ENCODE measurements at places on chromosomes 5 and 9. TPM values are rescaled to one million over a fixed set of nuclear protein-coding genes. Genes with fewer than 3 reads are reported as not detected.

GRCh38 chr5:76715486-76715735, 515 bp upstream of the F2R start:
- no peak for DNase-seq

DNA sequence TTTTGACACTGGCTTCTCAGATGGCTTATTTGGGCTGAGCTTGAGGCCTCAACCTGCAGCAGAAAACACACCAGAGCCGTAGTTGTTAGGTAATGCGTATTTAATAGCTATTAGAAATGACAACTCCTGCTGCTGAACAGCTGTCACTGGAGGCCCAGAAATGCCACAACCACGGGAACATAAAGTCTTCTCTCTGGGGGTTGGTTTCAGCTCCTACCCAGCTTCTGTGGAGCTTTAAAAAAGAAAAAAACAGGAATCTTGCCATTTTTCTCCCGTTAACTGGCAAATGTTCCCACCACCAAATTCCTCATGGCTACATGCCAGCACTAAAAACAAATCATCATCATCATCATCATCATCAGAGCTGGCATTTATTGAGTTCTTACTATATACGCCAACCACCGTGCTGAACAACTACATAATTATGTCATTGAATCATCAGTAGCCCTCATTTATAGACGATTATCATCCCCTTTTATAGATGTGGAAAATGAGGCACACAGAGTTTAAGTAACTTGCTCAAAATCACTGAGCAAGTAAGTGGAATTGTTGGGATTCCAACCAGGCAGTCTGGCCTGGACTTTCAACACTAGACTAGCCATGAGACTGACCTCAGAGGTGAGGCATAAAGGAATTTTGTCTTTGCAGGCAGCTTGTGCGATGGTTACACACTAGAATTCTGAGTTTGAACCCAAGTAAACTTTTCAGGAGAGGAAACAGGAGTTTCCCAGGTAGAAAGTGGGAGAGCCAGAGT, 185.3 kb upstream of the WWC1 start:
- no peak for DNase-seq

GRCh38 chr9:105065098-105066088, 137.4 kb upstream of the ABCA1 start:
- no peak for DNase-seq

DNA sequence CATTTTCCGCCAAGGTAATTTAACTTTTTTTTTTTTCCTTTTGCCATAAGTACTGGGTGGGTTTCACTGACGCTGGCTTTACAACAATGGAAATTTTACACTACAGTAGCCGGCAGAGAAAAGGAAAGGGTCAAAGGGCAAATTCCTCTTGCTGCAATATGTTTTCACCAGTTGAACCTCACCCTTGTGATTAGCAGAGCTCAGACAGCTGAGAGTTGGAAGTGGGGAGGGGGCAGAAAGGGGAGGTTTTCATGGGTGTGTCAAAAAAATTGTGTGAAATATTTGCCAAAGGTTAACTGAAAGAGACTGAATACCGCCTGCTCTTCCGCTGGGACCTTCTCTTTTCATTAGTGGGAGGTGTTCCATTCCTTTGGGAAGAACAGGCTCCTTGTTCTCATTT, 296.9 kb downstream of the ADAMTS6 start:
- no peak for DNase-seq

DNA sequence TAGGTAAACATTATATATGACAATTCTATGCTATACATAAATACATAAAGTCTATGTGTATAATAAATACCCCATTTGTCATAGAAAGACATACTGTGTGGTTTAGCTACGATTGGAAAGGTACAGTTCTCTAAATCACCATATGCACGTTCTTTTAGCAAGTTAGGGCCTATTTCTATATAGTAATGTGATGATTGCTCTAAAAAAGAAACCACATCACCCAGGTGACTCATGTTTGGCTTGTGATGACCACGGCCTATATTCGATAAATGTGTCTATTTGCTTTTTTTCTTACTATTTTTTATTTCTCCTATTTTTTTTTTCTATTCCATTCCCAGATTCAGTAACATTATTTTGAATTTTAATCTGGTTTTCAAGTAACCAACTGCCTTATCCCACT, 34.7 kb downstream of the RETREG1 start:
- DNase-seq, result no peak

- DNase-seq, result no peak
Observed at GRCh38 chr9:96109680-96110351, 192.2 kb downstream of the HSD17B3 start.

DNA sequence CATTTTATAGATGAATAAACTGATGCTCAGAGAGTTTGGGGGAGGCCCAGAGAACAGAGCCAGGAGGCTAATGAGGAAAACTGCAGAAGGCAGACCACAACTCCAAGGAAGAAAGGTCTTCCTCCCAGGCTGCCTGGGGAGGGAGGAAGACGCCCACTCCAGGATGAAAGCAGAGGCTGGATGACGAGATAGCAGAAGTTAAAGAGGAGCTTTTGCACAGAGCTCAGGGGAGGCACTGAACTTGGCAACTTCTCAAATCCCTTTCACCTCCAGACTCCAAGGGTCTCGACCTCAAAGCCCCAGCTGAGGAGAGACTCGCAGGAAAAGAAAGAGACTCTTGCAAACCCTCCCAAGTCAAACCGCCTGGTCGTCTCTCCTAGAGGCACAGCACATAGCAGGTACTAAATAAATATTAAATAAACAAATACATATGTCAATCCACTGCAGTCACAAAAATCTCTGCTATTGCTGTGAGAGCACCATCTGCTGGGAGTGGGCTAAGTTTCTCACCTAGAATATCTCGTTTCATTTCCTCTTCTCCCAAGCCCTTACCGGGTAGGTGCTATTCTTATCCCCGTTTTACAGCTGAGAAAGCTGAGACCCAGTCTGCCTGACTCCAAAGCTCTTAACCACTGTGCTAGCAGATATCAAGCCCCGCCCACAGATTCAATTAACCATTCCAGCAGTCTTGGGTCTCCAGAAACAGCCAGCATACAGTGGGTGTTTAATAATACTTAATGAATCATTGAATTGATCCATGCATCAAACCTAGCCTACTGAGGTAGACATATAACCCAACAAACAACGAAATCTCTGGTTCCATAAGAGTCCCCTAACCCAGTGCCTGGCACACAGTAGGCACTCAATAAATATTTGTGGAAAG, 97.8 kb upstream of the HAND1 start:
- DNase-seq, result peak; percentile 80

DNA sequence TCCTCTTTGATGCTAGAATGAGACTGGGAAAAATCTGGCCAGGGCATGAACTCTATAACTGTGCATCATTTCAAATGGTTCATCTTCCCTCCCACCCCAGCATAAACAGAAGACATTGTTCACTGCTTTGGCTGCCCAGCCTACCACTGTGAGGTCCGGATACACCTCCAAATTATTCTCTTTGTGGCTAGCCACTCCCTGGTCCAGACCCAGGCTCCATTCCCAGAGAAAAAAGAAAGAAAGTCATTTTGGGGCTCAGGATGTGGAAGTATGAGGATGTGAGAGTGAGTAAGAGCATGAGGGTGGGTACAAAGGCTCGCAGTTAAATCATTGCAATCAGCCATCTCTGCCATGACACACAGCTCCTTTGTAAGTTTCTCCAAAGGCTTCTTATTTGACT, 559.2 kb downstream of the PSAT1 start:
- no peak for DNase-seq

DNA sequence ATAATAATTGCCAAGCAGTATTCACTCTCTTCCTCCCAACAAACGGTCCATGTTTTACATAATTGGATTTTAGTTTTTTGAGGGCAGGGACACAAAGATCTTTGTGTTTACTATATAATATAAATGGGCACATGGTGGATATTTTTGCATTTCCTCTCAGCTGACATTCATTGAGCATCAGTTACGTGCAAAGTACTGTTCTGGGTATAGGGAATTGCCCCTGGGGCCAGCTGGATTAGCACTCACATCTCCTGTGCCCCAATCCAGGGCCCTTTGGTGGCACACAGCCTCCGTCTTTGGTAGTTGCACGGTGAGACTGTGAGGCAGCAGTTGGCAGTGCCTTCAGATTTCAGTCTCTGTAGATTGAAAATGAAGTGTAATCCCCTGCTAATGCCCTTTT, 1.6 kb downstream of the TDRD7 start:
- DNase-seq, result peak; percentile 70

DNA sequence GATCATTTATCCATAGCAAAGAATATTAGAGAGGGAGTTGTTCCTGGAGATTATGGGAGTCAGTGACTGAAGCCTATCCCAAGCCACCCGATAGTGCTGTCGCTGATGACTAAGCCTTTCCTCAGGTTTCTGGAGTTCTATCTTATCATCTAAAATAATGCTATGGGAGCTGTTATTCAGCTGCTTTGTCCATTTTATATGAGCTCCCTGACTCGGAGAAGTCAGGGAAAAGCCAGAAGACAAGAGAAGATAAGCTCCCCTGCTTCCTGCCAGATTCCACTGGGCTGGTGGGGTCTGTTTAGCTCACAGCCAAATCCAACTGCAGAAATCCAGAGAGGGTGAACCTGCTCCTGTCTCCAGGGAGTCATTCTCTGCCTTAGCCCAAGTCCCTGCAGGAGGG, 148.2 kb downstream of the DROSHA start:
- no peak for DNase-seq

- no peak for DNase-seq
Observed at GRCh38 chr5:141245250-141245717, at the start of gene PCDHB15. Gene PCDHB15 (plus strand): TSS chr5:141245395. CDS start chr5:141245579, 184 bp downstream.

DNA sequence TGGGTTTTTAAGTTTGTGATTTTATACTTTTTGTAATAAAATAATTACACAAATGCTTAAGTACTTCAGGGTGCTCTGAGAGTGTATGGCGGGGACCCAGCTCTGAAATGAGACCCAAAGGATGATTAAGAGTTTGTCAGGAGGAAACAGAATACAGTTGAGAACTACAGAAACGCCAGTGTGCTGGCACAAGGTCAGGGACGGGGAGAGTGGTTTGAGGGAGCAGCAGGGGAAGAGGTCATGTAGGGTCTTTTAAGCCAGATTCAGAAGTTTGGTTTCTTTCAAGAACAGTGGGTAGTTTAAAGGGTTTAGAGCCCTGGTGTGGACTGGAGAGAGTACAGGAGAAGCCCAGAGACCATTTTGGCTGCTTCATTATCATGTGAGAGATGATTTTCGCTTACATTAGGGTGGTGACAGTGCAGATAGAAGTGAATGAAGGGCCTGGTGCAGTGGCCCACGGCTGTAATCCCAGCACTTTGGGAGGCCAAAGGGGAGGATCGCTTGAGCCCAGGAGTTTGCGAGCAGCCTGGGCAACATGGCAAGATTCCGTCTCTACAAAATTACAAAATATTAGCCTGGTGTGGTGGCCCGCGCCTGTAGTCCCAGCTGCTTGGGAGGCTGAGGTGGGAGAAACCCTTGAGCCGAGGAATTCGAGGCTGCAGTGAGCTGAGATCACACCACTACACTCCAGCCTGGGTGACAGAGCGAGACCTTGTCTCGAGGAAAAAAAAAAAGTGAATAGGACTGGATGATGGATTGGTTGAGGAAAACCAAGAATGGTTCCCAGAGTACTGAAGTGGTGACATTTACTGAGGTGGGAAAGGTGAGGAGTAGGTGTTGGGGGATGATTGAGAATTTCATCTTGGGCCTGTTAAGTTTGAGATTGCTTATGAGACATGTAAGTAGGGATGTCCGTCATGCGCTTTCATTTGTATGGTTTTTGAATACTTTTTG, 1.4 kb upstream of the ETF1 start:
- peak; percentile 66 for DNase-seq

DNA sequence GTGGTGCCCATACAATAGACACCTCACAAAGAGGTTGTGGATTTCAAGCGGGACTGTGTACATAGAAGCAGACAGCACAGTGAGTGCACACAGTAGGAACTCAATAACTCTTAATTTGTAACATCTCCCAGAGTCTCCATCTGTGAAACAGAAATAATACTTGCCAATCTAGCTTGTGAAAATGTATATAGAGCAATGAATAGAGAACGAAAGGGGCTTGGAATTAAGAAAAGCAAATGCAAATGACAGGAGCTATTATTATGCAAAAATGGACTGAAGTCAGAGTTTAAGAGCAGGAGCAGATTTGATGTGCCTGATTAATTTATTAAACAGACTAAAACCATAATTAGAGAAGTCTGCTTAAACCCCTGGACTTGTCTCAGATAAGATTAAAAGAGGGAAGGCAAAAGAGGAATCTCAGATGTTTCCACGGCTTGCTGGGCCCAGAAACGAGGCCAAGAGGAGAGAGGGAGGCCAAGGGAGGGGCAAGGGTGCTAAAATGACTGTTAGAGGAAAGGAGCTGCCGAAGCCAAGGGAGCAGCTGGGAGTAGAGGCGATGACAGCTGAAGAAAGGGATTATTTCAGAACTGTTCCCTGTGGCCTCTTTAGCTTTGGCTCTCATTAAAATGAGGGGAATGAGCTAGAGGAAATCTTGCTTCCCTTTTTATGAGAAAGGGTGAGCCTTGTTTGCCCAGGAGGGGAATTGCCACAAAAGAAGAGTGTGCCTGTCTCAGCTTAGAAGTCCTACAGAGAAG, 72.1 kb downstream of the FEM1C start:
- DNase-seq, result no peak

DNA sequence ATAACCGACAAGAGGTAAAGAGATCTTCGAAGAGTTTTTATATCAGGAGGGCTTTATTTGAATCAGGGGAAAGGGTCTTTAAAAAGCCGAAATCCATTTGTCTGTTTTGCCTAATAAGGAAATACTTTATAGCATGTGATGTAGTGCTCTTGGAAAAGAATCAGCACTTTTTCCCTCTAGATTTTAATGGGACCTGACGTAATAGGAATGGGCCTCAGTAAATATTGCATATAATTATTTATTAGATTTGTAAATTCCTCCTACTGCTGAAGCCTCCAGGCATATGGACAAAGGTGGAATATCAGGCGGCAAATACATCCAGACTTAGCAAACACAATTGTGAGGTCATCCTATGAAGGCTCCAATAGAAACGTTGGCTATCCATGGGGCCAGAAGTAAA, 50.9 kb downstream of the ACTBL2 start:
- DNase-seq, result no peak

- no peak for DNase-seq
Observed at GRCh38 chr5:160616712-160617497, 195.2 kb downstream of the PTTG1 start.

DNA sequence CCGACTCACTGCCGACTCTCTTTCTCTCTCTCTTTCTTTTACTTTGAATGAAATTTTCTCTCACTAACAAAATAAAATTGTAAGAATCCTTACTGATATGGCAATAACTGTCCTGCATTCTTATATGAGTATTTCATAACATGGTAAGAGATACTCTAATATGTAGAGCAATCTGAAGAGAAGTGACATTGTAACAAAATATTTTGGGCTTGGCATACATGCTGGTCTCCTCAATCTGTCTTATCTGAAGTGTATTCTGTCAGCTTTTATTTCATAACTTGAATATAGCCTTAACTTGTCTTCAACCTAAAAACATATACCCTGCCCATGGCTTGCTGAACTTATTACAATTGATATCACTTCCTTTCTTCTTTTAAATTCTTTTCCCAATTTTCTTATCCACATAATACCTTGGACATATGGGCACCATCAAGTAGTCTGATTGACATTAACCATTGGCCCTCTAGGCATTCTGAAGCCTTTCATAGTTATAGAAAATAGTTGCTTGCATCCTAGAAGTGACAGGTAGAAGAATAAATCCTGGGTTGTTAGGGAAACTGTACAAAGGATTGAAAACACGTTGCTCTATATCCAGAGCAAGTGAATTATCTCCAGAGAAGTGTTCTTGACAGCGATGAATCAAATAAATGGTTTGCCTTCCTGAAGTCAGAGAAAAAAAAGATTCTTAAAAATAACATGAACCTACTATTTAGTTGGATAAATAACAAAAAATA, 537.6 kb upstream of the TYRP1 start:
- no peak for DNase-seq

GRCh38 chr5:127563136-127563535, 45.7 kb downstream of the PRRC1 start:
- no peak for DNase-seq

HACD4 gene
- 2.9 TPM for total RNA-seq

TPPP gene
- total RNA-seq, result 1.6 TPM

FAT2 gene
- total RNA-seq, result not detected

ZNF658 gene
- 3.1 TPM for total RNA-seq

SVEP1 gene
- not detected for total RNA-seq

All from Karpas-422 (cell line).